Testis (tissue), 5 donors: ENCODE measurements at places on chromosomes 4 and X. TPM values are rescaled to one million over a fixed set of nuclear protein-coding genes. Genes with fewer than 3 reads are reported as not detected.
A peak's percentile ranks its signal among the peaks of the same experiment; 100 is the strongest.

The CCKAR gene
- 0.56 TPM for total RNA-seq

The RRAGB gene
- 33.6 TPM for total RNA-seq

The TRIML2 gene
- 4.8 TPM for total RNA-seq

The C4orf50 gene
- 1.8 TPM for total RNA-seq

The CT45A10 gene
- 27.9 TPM for total RNA-seq

The NLGN3 gene
- 7.6 TPM for total RNA-seq

The GAB3 gene
- total RNA-seq = 30.6 TPM

The IL3RA gene
- 5.5 TPM for total RNA-seq

The CHST7 gene
- total RNA-seq = 9.4 TPM

The SLC25A43 gene
- total RNA-seq = 6.9 TPM

The PNMA6F gene
- total RNA-seq = 0.79 TPM

The FGA gene
- 1.1 TPM for total RNA-seq

The PRRG1 gene
- total RNA-seq = 3.1 TPM

DNA sequence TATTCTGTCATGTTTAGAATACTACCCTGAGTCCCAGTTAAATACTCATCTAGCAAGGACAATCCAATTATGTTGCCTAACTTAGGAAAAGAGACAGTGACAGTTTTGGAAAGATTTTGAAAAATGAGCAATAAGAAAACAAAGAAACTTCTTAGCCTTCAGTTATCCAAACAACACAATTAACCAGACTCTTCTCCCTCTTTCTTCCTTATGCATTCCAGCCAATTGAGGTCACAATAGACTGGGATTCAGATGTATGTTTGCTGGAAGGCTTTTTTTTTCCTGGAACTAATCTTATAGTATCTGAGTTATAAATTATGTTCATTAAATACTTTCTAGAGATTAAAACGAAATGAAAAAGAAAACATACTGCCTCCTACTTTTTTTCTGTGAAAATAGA is 109.6 kb downstream of the GUCY2F start:
- DNase-seq = no peak

- DNase-seq = no peak
Measured at GRCh38 chrX:36434522-36434921, 515.0 kb downstream of the CFAP47 start.

DNA sequence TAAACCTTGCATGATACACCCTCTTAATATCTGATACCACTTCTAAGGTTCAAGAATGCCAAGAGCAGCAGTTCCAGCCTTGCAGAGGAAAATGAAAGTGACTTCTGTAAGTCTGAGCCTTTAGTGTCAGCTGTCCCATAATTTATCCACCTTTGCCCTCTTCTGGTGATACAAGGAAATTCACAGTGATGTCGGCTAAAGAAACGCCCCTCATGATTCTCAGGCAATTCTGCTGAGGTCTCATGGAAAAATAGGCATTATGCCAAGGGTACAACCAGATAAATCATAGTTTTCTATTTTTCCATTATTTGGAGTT is 172.2 kb upstream of the CXCL13 start:
- peak; percentile 23 for DNase-seq

- no peak for DNase-seq
Measured at GRCh38 chr4:57591073-57591472, 480.9 kb upstream of the IGFBP7 start.

- DNase-seq = no peak
Measured at GRCh38 chr4:62450740-62451139, 1250.6 kb downstream of the ADGRL3 start.

DNA sequence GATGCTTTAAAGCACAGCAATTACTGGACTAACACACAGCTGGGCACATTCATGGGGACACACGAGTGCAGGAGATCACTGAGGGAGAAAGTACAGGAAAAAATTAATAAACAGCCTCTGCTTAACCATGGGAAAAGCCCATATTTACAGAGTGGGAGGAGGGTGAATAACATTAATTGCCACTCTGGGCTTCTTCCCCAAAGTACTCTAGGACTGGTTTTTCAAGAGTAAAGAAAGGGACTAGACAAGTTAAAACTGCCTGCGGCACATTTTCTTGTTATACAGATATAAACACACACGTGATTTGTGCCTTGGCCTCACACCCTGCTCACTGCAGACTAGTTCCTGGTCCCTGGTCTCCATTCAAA is 179.7 kb upstream of the TET2 start:
- no peak for DNase-seq

GRCh38 chr4:106909486-106910188 is 126.5 kb downstream of the DKK2 start:
- no peak for DNase-seq

- no peak for DNase-seq
Measured at GRCh38 chr4:77007358-77008230, 58.0 kb downstream of the SEPTIN11 start.

GRCh38 chrX:24146283-24146949 is 3.1 kb upstream of the ZFX start:
- DNase-seq = no peak

GRCh38 chr4:6204871-6205566 is 4.7 kb upstream of the JAKMIP1 start:
- peak; percentile 11 for DNase-seq

DNA sequence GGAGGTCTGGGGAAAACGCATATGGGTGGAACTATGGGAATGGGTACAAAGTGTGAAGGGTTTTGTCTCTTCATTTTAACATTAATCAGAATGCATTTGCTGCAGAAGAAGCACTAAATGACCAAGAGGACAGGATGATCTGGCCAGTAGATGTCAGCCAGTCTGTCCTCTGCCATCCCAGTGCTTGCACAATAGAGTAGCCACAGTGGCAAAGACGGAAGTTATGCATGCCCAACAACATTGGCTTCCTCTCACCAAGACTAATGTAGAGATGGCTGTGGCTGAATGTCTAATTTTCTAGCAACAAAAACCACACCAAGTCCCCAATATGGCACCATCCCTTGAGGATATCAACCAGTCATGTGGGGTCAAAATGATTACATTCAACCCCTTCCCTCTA is 45.0 kb upstream of the ARHGEF6 start:
- DNase-seq = no peak

DNA sequence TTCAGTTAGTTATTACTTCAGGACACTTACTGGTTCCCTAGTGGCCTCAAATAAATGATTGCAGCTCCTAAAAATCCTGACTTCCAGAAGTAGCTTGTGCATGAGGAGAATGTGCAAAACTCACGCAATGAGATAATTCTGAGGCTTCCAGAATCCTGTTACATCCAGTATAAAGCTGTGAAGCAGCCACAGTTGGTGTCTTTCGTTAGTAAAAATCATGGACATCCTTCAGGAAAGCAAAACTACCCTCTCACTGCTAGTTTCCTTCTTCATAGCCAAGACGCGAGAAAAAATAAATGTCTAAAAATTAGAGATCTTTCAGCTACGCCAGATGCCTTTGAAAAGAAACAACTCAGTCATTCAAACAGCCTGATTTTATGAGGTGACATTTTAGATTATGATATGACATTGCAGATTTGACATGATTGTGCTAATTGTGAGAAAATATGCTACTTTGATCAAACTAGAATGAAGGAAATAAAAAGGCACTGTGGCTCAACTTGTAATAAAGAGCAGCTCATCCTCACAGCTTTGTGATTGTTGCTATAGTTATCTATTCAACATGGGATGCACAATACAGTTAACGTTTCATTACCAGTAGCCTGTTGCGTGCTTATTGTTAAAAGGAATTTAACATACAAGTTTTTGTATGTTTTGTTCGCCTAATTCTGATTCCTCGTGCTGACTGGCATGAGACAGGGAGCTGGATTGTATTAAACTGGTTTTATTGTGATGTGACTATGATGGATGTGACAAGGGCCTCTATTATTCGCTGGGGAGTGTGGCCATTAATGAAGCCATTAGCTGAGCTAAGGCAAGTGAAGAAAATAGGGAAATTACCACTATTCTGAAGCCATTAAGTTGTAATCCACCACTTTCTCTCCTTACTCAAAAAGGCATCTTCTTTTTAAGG is 40.5 kb downstream of the AFF2 start:
- DNase-seq = no peak

- DNase-seq = no peak
Measured at GRCh38 chrX:55118574-55118973, 29.8 kb downstream of the PAGE2 start.

- no peak for DNase-seq
Measured at GRCh38 chr4:156560701-156561100, 410.9 kb downstream of the PDGFC start.

GRCh38 chrX:133627673-133628072 is 212.4 kb upstream of the GPC4 start:
- DNase-seq = no peak

DNA sequence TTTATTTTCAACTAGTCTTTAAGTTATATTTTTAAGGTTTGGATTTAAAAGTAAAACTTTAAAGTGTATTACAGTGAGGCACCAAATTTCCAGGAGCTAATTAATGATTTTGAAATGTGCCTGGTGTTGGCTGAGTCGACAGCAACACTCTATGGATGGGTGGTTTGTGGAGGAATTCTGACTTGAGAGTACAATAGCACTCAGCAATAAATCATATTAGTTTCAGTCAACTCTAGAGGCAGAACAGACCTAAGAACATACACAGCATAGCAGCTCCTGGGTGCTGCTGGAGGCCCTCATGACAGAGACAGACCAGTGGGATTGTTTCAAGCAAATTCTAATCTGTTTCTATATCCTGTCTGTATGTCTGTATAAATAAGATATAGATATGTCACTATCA is 673.4 kb downstream of the TRIML1 start:
- no peak for DNase-seq

DNA sequence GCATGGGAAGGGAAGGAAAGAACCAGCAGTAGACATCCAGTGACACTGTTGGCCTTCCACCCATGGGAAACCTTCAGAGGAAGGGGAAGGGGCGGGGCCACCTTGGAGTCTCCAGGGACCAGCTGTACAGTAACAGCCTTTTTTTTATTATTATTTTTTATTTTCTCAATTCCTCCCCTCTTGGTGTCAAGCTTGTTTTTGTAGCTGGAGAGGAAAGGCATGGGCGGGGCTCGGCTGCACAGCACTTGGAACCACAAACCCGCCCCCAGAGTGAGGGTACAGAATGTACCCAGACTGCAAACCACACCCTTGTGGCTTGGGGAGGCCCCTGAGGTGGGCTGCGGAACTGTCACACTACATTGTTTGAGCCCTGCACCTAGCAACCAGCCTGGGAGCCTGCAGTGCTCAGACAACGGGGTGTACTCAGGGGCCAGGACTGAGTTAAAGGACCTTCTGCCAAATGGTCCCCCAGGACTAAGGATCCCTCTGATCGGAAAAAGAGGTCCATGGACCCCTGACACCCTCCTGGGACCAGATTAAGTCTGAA is 45.7 kb downstream of the PRPS1 start:
- peak; percentile 79 for DNase-seq

DNA sequence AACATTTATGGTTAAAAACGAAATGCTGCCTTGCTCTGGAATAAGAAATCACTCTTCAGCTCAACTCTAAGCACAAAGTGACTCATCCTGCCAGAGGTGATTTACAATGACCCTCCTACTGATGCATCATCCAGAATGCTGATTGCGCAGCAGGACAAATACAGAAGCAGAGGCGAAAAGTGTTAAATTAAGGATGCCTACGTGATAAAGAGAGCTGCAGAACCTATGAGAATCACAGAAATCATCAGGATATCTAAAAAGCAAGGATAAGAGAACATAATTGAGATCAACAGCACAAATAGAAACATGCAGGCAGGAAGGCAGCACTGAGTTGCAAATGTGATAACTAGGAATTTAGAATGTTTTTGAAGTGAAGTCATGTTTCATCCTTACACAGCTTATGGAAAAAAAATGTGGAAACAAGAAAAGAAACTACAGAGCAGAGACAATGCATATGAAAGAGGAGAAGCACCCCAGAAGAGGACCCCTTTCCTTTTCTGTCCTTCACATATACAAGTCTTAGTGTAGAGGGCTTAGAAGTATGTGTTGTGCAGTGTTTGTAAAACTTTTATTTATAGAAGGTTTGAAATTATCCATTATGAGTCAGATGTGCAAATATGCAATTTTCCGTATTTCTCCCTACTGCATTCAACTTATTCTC is 188.4 kb downstream of the SLC7A11 start:
- DNase-seq = no peak

DNA sequence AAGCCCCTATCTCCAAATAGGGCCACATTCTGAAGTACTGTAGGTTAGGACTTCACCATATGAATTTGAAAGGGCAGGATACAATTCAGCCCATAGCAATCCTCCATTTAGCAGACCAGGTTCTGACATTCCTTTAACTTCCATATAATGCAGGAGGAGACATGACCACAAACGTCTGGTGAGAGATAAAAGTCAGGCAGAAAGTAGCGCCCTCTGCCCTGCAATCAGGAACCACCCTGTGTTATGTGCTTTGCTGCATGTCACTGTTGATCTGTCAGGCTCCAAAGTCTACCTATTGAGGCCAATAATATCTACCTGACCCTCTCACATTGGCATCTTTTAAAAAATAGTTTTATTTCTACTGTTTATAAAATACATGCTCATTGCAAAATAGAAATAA is 30.2 kb upstream of the SEPSECS start:
- DNase-seq = no peak

DNA sequence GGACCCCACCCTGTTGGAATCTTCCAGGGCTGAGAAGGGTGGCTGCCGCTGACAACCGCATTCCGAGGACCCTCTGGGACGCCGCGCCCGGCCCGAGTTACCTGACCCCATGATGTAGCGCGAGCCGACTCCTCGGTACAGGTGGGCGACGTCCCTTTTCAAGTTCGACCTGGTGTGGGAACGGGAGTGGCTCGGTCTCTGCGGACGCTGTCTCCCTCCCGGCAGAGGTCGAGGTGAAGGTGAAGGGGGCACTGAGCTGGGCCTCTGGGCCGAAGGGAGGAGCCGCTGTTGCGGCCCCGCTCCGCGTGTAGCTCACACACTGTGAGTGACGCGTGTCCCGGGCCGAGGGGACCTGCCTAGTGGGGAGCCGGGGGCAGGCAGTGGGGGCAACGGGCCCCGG is 4.5 kb downstream of the GTPBP6 start:
- no peak for DNase-seq

DNA sequence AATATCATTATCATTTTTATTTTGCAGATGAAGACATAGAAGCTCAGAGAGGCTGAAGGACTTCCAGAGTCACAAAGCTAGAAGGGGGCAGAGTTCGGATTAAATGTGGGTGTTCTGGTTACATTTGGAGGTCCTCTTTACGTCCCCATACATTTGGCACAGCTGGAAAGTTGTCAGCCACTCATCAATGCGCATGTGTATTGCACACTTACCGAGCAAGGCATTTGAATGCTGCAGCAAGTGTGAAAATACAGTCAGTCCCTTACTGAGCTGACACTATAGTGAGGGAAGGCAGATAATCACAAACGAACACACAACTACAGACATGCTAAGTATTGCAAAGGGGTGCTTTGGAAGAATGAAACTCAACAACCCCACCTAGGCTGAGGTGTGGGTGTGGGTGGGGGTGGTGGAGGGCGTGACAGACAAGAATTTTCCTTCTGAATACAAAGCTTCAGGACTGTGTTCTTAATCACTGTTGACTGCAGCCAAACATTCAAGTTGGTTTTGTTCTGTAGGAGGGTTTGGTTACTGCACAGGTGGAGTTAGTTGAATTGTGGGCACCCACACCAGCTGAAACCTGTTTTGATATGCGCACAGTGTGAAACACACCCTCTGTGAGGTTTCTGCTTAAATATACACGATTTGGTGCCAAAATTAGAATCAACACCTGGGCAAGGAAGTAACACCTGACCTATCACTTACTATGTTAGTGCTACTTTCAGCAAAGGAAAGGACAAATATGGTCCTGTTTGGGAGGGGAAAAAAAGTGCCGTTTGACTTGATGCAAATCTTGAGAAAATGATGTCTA is 72.4 kb downstream of the COQ2 start:
- DNase-seq = no peak
